Amniotic stem cell (primary cell): ENCODE measurements at places on chromosomes 5 and 9.

DNA sequence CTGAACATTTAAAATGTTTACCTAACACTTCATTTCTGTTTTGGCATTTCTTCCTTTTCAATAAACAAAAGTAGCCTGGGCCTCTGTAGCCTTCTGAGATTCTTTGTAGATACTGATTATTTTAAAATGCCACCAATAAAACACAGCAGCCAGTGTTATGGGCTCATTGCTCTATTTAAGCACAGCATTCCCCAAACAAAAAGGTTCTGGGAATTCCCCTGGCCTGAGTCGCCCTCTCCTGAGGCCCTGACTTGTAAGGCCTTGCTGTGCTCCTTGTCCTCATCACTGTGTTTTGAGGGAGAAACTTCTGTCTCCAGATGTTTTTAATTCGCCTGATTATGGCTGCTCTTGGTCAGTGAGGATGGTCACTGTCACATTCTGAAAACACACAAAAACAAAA is 33.0 kb upstream of the CTXN3 start:
- no peak for DNase-seq

DNA sequence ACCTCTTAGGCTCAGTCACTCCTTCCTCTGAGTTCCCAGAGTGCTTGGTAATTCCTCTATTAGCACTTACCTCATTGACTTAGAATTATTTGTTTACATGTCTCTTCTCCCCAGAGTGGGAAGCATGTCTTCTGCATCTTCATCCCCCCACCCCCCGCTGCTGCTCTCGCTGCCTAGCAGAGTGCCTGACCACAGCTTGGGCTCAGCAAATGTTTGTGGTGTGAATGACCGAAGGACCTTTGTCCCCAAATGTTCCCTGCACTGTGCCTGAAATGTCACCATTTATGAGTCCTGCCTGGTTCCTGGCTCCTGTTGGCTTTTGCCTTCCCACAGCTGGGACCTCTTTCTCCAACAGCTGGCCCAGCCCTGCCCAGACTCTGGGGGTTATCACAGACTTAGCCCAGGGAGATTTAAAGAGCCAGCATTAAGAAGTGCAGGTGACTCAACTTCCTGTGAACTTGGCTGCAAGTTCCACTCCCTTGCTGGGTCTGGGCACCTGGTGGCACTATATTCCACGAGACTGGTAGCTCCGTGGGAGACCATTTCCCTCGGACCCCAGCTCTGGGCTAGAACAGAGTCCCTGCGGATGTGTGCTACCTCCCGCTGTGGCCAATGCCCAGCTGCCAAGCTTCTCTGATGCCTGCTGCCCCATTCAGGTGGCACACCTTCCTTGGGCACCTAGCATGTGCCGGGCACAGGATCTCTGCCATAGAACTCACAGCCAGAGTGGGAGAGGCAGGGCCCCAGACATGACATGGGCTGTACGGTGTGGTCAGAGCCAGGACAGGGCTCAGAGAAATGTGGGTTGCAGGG is 1.8 kb upstream of the HMCN2 start:
- DNase-seq: no peak

- DNase-seq: no peak
These were observed 91.9 kb upstream of the TLR4 start for GRCh38 chr9:117612317-117612716.

GRCh38 chr5:165304193-165304827 is 1798.9 kb downstream of the MAT2B start:
- no peak for DNase-seq

DNA sequence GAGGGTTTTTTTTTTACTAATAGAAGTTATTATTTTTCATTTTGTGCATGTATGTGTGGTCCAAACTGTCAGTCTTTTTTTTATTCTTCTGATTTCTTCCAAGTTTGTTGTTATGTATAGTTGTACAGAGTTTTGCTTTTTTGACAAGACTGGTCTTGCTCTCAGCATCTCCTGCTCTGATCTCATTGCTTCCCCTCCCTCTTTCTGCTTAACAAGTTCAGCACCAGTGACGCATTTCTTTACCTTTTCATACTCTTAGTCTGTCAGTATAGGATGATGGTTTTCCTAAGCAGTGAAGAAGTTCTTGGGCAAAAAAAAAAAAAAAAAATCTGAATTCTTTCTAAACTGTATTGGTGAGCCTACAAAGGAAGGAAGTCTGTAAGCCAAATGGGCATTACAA is 135.1 kb downstream of the CD180 start:
- DNase-seq: no peak
